Uterus (tissue), 4 donors: ENCODE measurements at places on chromosomes 1 and 21. TPM values are rescaled to one million over a fixed set of nuclear protein-coding genes. Genes with fewer than 3 reads are reported as not detected.
A peak's percentile ranks its signal among the peaks of the same experiment; 100 is the strongest.

The B3GALT2 gene
- not detected for total RNA-seq

The C21orf58 gene
- total RNA-seq, result 2.7 TPM

The RNU1-1 gene
- total RNA-seq, result under 0.01 TPM

The OR2T4 gene
- total RNA-seq, result not detected

GRCh38 chr1:80755944-80756343 is 1044.8 kb upstream of the ADGRL2 start:
- DNase-seq, result no peak

GRCh38 chr1:46248122-46248920 is 758 bp downstream of the RAD54L start:
- peak; percentile 40 for DNase-seq

- DNase-seq, result no peak
Observed at GRCh38 chr1:186682736-186683135, 2.5 kb upstream of the PTGS2 start.

GRCh38 chr1:210239349-210240111 is 6.9 kb downstream of the SERTAD4 start:
- DNase-seq, result no peak
